ENCODE measurements at places on chromosomes 4 and X.

GRCh38 chr4:101020956-101021355 lies 326.4 kb downstream of the PPP3CA start:
- peak; percentile 76 for DNase-seq

- no peak for DNase-seq
Observed at GRCh38 chr4:6594341-6594740, 19.4 kb downstream of the MAN2B2 start.

- peak; percentile 20 for DNase-seq
Observed at GRCh38 chr4:38562751-38563198, 101.2 kb upstream of the KLF3 start.

DNA sequence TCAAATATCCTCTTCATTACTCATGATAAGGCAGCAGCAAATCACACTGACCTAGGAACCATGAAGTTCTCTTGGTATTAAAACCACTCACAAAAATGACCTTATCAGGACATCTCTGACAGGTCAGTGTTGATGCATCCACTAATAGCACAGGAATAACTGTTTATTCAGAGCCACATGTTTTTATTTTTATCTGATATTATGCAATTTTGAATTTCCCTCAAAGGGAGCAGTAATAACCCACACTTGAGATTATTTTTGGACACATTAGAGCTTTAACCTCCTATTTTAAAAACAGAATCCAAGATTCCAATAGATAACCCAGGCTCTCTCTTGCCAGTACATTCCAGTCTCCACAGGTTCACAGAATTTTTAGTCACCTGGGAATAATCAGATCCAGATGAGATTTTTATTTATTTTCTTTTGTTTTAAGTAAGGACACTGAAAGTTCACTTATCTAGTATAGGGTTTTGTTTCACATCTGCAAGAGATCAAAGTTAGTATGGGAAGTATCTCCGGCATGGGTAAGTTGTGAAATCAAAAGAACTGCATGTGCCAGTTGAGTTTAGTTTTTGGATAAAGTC lies 36.3 kb upstream of the MYOZ2 start:
- no peak for DNase-seq

DNA sequence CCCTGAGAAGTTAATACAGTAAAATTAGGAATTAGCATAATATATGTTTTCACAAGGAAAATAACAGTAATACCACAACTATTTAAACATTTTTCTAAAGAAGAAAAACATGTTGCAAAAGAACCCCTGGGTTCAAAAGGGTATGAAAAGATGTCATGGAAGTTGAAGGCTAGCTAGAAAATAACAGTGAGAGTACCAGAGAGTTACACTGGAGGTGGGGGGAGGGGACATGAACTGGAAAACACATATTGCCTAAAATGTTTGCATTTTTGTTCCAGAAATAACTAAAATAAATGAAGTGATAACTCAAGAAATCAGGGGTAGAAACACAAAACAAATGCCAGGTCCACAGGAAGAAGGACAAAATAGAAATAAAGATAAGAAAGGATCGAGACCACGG lies 336.6 kb upstream of the MAD2L1 start:
- DNase-seq = no peak

DNA sequence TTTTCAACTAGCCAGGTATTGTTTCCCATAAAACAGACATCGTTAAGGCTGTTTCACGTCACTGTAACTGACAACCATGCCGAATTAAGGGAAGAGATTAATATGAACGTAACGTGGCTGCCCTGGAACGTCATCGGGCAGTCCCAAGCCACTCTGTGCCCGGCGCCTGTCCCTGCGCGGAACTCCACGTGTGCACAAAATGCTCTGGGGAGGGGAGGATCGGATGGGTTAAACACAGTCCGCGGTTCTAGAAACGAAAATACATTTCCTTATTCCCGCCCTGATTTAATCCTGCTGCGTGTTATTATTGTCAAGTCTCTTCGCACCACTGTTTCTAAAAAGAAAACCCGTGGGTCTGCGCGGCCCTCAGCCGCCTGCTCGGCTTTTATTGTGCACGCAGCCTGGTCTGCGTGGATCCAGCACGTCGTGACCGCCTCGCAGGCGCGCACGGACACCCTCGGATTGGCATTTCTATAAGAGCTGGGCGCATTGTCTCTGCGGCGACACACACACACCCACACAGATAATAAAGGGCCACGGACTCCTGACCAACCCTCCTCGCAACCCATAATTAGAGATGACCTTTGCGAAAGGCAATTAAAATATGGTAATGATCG lies 69.6 kb upstream of the BCOR start:
- DNase-seq = no peak
